ENCODE measurements at places on chromosomes 11 and 22.

- DNase-seq = no peak
These were observed 69.1 kb upstream of the PPARA start for GRCh38 chr22:46081036-46081830.

GRCh38 chr11:16404781-16405285 is 48.5 kb upstream of the SOX6 start:
- DNase-seq = no peak

DNA sequence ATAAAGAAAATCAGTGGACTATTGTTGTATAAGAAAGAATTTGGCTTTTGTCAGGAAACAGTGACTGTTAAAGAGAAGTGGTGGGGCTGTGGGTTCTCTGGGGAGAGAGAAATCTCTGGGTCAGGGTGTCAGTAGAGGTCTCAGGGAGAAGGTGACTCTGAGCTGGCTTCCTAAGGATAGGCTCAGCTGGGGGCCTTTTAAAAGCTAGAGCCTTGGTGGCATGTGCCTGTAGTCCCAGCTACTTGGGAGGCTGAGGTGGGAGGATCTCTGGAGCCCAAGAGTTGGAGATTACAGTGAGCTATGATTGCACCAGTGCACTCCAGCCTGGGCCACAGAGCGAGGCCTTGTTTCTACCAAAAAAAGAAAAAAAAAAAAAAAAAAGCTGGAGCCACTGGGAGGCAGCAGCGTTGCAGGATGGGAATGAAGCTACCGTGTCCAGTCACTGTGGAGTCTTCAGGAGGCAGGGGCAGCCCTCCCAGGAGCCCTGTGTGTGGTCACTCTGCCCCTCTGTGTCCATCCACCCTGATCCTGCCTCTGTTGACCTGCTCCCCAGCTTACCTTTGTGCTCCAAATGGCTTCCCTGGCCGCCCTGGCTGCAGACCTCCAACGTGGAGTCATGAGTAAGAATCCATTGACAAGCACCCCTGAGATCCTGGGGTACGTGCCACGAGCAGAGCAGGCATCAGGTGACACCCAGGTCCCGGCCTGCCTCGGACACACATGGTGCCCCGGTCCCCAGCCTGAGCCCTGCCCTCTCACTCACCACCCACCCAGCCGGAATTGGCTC is 5.4 kb upstream of the MIF start:
- DNase-seq = peak; percentile 38

DNA sequence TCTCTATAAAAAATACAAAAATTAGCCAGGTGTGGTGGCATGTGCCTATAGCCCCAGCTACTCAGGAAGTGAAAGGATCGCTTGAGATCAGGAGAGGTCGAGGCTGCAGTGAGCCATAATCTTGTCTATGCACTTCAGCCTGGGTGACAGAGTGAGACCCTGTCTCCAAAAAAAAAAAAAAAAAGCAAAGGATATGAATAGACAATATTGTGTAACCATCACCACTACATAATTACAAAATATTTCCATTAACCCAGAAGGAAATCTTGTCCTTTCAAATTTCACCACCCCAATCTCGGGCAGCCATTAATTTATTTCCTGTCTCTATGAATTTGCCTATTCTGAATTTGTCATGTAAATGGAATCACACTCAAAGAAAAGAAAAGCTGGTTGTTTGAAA is 21.2 kb downstream of the RSF1 start:
- no peak for DNase-seq

- peak; percentile 58 for DNase-seq
These were observed 190.1 kb upstream of the E2F8 start for GRCh38 chr11:19430754-19431398.

DNA sequence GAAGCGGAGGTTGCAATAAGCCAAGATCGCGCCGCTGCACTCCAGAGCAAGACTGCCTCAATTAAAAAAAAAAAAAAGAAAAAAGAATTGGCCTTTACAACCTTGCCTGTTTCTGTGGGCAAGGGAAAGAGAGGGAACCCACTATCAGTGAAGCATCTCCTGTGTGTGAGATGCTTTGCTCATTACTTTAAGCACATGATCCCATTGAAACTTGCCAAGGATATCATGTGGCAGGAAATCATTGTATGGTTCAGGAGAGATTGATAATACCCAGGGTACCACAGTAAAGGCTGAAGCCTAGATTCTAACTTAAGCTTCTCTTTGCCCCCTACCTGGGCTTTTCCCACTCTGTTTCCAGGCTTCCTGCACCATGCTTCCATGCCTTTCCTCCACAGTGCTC is 3.6 kb downstream of the LDLRAD3 start:
- DNase-seq = no peak

GRCh38 chr11:126312961-126313360 is 9.1 kb downstream of the DCPS start:
- DNase-seq = no peak

DNA sequence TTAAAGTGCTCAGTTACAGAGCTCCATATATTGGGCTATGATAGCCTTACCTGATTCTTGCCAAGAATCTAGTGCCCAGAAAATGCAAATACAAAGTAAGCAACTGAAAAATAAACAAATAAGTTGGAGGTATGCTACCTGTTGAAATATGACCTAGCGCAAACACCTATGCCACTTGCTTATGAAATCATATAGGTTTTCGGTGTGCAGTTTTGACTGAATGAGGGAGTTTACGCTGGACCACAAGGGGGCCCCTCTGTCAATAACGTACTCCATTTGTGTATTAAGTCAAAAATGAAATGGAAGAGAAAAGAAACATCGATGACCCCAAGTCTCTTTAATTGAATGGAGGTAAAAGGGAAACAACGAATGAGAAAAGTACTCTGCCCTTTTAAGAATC is 84.9 kb upstream of the TRIM77 start:
- no peak for DNase-seq

- DNase-seq = no peak
These were observed 9.3 kb downstream of the PATE4 start for GRCh38 chr11:125842321-125842948.

- no peak for DNase-seq
These were observed 63.6 kb downstream of the NFAM1 start for GRCh38 chr22:42368379-42369249.

GRCh38 chr11:78056093-78056492 is 7.6 kb upstream of the THRSP start:
- no peak for DNase-seq

DNA sequence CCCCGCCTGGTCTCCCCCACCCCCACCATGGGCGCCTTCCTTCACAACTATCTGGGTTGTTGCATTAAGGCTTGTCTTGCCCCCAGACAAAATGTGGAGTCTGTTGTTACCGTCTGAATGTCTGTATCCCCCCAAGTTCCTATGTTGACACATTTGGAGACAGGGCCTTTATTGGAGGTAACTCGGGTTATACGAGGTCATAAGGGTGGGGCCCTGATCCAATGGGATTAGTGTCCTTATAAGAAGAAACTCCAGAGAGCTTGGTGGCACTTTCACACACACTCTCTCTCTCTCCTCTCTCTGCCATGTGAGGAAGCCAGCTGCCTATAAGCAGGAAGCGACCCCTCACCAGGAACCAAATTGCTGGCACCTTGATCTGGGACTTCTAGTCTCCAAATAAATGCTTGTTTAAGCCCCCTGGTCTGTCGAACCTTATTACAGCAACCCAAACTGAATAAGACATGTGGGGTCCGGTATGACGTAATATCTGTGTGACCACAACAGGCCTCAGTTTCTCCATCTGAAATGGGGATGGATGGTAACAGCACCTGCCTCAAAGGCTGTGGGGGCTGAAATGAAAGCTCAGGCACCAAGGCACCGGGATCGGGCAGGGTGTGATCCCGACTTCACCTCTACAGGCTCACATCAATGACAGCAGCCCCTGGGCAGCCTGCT is 222.3 kb downstream of the CTTN start:
- no peak for DNase-seq

DNA sequence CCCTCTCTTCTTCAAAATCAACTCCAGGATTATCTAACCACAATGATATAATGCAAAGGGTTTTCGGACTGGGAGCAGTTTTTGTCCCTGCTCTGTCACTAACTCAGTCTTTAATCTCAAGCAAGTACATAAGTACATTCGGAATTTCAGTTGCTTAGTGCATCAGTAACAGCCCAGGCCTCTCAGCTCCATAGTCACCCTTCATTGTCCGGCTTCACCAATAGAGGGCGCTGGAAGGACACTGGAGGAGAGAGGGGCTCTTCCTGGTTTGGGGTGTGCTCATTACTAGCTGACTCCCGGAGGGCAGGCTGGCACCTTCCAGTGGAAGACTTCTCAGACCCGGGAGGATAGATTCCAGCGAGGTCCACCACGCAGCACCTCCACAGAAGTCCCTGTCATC is 90.4 kb upstream of the PDGFD start:
- peak; percentile 49 for DNase-seq

- DNase-seq = no peak
These were observed 74.3 kb downstream of the BRD1 start for GRCh38 chr22:49753276-49753890.

DNA sequence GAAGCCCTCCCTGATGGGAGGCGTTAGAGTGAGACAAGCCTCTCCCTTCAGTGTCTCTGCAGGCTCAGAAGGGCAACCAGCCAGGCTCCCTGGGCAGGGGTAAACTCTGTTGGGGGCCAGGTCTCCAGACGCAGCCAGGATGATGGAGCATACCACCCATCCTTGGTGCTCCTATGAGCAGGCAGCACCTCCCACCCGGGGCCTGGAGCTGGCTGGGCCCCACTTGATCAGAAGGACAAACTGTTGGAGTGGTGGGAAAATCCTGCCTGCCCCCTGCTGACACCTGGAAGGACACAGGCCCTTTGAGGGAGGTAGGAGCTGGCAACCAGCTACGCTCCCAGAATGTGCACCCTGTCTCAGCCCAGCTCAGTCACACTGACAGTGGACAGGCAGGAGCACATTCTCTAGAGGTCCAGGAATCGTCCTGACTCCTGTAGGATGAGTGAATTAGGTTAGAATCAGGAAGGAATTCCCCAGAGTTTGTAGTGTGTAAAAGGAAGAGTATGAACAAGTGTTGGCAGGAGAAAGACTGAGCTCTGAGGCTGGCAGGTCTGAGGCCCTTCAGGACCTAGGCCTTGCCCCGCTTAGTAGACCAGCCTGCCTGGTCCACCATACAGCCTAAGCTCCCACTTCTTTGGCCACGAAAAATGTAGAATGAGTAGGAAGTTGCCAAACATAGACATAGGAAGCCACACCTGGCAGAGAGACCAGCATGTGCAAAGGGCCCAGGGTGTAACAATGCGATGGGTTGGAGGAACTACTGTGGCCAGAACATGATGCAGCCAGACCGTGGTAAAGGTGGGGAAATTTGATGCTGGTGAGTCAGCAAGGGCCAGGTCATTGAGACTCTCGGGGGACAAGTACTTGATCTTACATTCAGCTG is 19.1 kb downstream of the ARHGEF17 start:
- DNase-seq = peak; percentile 81

- peak; percentile 32 for DNase-seq
These were observed 24.9 kb downstream of the PICALM start for GRCh38 chr11:86043765-86044503.

DNA sequence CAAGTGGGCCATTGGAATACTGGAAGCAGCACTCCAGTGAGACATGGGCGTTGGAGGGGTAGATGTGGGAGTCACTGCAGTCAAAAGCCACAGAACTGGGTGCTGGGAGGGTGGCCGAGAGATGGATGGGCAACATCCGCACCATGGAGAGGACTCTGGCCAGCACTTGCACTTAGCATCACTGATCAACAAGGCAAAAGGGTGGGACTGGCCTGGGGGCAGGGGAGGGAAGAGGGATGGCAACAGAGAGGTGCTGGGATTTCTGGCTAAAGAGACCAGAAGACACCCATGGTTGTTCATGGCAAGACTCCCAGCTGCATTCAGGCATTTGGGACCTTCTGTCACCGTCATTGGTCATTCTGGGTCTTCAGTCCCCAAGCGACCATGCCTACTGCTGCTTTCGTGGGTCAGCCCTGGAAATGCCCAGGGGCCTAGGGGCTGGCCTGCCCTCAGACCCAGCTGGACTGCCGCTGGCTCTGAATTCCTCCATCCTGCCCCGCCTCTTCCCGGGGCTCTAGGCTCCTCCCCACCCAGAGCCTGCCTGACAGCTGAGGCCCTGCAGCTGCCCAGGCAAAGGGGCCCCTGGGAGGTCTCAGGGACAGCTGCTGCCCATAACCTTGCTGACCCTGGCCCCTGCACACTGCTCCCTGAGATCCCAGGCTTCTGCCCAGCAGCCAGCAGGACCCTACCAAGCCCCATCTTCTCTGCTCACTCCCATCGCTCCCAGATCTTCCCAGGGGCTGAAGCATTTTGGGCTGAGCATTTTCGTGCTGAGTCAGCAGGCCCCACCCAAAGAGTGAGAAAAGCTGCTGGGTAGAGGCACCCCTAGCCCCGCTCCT is 13.0 kb upstream of the CDC42EP2 start:
- DNase-seq = no peak

DNA sequence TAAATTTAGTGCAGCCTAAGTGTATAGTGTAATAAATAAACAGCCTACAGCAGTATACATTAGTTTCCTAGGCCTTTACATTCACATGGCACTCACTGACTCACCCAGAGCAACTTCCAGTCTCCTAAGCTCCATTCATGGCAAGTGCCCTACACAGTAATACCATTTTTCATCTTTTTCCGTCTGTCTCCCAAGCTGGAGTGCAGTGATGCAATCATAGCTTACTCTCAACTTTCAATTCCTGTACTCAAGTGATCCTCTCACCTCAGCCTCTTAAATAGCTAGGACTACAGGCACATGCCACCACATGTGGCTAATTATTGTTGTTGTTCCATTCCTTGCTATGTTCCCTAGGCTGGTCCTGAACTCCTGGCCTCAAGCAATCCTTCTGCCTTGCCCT is 54.4 kb downstream of the FCHSD2 start:
- DNase-seq = peak; percentile 2

DNA sequence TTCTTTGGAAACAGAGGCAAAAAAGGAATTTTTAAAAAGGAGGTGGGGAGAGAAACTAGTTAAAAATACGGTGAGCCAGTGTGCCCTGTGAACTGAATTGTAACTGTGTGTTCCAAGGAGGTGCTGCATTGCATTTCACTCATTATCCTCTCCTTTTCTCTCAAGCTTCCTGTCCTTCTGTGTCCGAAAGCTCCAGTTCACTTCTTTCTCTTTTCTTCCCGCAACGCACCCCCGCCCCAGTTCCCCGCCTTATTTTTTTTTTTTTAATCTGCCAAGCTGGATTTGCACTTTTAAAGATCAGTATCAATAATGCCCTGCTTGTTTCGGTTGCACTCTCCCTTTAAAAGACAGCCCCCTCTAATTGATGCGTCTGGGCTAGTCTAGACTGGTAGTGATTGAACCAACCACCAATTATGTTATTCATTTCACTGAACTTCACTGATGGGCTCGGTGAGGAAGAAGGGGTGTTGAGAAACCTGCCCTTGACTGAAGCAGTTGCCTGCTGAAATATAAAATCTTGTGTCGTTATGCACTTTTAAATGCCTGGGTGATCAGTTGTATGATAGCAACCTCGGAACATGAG is 18.5 kb downstream of the BLID start:
- peak; percentile 51 for DNase-seq

DNA sequence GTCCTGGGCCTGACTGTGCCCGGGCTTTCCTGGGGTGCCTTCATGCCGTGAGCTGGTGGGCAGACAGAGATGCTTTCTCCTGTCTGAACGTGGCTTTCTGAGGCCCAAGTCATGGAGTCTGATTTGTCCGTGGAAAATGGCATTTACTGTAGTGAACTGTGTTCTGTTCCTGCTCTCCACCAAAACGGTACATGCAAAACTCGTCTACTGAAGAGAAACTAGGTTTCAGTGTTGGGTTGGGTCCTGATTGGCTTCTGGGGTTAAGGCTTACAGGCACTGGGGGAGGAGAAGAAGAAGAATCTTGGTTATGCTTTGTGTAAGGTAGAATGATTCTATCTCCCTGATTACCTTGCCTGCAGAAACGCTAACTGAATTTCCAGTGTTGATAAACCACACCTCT is 541.7 kb downstream of the NTM start:
- no peak for DNase-seq
